ENCODE measurements at places on chromosomes 1 and 21.
A peak's percentile ranks its signal among the peaks of the same experiment; 100 is the strongest.

DNA sequence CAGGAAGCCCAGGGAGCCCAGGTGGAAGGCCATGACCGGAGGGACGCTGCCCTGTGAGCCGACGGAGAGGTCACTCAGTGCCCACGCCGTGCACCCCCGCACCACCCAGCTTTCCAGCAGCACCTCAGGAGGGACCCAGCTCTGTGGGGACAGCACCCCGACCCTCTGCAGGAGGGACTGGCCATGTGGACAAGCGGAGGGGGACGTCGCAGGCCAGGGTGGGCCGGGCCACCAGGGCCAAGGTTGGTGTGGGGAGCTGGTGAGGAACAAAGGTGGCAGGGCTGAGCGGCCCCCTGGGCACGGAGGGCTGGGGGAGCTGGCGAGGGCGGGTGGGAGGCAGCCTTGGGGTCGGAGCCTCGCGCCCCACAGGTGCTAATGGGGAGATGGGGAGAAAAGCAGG, 22.8 kb downstream of the NADK start:
- DNase-seq = no peak

DNA sequence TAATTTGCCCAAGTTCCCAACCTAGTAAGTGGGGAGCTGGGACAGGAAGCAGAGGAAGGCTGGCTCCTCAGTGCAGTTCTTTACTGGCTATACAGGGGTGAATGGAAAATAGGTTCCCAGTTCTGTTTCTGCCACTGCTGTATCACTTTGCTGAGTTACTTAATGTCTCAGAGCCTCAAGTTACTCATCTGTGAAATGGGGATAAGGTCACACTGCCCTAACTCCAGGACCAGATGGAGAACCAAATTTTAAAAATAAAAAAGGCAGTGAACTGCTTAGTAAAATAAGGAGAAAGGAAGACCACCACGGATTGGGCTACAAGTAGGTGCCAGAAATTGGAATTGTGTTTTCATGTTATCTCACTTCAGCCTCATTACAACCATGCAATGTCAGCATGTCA, 147.8 kb downstream of the OMA1 start:
- no peak for DNase-seq

- no peak for DNase-seq
Measured at GRCh38 chr1:159056069-159056698, 20.4 kb downstream of the AIM2 start.

DNA sequence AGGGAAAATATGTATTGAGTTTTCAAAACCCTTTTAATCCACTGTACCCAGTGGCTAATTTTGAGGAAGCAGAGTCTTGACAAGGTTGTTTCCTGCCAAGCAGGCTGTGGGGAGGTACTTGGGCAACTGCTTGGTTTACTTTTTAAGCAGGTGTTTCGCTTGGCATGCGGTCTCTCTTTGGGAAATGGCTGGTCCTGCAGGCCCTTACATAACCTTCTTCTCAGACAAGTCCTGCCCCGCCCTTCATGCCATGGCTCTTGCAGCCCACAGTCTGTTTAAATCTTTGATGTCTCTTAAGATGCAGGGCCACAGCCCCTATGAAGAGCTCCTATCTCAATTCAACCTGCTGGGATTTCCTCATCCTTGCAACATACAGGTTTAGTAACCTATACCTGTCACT, 36.0 kb upstream of the ABCD3 start:
- DNase-seq = no peak

DNA sequence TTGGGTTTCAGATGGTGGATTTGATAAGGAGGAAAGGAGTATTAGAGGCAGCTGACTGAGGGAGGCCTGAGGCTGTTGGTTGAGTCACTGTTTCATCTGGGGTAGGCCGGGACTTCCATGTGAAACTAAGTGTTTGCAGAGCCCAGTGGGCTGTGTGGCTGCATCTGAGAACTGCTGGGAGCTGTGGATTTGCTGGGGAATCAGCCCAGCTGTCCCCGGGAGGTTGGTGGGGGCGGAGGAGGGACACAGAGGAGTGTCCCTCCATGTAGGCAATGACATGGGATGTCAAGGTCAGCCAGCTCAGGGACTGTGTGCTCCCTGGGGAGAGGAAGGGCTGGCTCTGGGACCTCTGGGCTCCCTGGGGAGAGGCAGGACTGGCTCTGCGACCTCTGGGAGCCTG, 36.4 kb downstream of the SLC2A7 start:
- no peak for DNase-seq

- DNase-seq = no peak
Measured at GRCh38 chr1:227805606-227806197, 9.8 kb upstream of the PRSS38 start.

- no peak for DNase-seq
Measured at GRCh38 chr1:65045022-65045817, 78.9 kb upstream of the JAK1 start.

GRCh38 chr1:187313115-187313514, 484.4 kb downstream of the PLA2G4A start:
- no peak for DNase-seq

DNA sequence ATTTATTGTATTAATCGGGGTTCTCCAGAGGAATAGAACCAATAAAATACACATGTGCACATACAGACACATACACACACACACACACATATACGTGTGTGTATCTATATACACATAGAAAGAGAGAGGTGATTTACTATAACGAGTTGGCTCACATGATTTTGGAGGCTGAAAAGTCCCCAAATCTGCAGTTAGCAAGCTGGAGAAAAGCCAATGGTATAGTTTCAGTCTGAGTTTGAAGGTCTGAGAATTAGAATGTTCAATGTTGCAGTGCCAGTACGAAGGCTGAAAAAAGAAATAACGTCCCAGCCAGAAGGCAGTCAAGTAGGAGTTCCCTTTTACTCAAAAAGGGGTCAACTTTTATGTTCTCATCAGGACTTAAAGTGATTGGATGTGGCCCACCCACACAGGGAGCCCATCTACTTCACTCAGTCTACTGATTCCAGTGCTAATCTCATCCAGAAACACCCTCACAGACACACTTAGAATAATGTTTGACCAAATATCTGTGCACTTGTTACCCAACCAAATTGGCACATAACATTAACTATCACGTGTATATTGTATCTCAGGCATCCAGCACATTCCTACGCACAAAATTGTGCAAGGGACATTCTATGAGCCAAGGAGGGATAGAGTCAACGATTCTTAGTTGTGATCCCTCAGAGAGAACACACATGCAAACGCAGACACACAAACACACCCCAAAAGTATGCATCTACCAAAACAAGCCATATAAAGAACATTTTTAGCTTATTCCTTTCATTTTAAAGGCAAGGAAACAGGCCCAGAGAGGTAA, 195.5 kb upstream of the DUSP10 start:
- DNase-seq = no peak

- no peak for DNase-seq
Measured at GRCh38 chr1:10761503-10762152, 34.8 kb downstream of the CASZ1 start.

DNA sequence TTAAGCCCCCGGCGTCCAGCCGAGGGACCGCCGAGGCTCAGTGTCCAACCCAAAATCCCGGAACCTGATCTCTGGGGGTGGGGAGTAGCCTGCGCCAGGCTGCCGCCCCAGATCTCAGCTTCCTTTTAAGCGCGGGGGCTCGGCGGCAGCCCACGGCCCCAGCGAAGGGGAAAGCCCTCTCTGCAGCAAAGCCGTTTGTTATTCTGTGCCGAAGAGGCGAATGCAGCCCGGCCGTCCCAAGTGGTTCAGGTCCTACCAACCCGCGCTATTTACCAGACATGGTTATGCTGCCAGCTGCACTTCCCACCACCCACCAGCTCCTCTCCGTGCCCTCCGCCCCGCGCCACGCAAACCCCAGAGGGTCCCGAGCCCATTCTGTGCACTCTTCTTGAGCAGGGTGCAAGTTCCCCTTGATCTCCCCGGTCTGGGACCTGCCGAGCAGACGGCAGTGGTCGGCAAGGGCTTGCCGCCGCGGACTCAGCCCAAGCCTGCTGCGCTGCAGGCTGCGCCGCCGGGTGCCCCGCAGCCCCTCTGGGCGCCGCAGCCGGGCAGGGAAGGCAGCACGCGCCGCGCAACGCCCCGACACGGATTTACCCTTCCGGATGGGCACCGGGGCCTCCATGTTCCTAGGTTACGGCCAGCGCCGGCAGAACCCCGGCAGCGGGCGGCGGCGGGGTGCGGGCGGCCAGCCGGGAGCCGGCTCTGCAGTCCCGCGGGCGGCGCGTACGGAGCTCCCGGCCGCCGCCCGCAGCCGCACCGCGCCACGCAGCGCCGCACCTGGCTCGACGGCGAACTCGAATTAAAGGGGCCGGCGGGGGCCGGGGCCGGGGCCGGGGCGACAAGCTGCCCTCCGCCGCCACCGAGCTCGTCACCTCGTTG, 738 bp upstream of the KCNA2 start:
- DNase-seq = peak; percentile 55

- no peak for DNase-seq
Measured at GRCh38 chr1:165632152-165632469, 1.1 kb downstream of the MGST3 start.

- no peak for DNase-seq
Measured at GRCh38 chr1:3072391-3073185, 3.6 kb downstream of the PRDM16 start.

- no peak for DNase-seq
Measured at GRCh38 chr1:217403026-217403720, 227.7 kb downstream of the GPATCH2 start.

DNA sequence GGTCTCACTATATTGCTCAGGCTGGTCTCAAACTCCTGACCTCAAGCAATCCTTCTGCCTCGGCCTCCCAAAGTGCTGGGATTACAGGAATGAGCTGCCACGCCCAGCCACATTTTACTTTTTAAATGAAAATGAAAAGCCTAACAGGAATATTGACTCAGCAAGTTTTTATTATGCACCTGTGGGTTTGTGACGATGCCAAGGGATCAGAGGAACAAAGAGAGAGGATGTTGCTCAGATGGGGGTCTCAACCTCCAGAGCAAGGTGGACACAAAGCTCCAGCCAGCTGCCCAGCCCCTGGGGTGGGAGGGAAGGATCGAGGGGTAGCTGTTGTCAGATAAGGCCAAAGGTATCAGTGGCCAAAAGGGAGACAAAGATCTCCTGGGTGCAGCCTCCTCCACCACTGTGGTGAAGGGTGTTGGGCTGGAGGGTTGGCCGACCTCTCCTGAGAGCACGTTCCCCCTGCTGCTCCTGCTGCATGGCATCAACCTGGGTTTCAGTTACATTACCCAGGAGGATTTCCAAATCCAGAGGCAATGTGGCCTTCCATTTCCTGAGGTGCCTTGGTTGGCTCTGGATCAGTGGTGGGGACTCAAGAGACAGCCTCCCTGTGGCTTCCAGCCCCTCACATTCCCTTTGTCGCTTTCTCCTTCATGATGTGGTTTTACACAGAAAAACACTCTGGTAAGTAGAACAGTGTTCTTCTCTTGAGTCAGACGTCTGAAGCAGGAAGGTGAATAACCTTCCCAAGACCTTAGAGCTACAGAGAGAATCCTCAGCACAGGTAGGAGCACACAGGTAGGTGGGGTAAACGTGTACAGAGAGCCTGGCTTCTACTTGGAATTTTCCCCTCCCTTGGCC, 34.2 kb downstream of the ZNF496 start:
- no peak for DNase-seq

- peak; percentile 31 for DNase-seq
Measured at GRCh38 chr1:183472488-183473216, at the start of gene SMG7. Gene SMG7, plus strand, starts transcription at chr1:183472499. Its CDS starts 122 bp downstream, at chr1:183472621.

GRCh38 chr1:25342846-25343245, 4.7 kb downstream of the TMEM50A start:
- no peak for DNase-seq

- DNase-seq = peak; percentile 25
Measured at GRCh38 chr1:44617703-44618029, 56.6 kb downstream of the TMEM53 start.

DNA sequence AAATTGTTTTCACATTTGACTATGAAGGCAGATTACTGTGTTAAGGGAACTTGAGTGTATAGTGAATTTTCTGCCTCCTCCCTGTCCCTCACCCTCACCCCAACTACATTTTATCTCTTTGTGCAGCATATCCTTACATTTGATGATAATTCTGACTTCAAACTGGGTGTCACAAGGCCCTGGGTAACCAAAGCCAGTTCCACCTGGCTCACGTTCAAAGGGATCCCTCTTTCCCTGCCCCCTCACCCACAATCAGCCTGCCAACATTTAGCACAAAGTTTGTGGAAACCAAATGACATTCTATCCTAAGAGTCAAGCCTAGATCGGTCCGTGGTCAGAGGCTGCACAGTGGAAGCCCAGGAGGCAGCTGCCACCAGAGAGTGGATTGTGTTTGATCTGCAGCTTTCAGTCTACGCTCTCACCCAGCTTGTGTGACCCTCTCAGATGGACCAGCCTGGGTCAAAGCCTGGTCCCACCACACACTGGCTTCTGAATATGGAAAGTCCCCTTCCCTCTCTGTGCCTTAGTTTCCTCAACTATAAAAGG, 10.3 kb downstream of the KIAA0040 start:
- DNase-seq = no peak

DNA sequence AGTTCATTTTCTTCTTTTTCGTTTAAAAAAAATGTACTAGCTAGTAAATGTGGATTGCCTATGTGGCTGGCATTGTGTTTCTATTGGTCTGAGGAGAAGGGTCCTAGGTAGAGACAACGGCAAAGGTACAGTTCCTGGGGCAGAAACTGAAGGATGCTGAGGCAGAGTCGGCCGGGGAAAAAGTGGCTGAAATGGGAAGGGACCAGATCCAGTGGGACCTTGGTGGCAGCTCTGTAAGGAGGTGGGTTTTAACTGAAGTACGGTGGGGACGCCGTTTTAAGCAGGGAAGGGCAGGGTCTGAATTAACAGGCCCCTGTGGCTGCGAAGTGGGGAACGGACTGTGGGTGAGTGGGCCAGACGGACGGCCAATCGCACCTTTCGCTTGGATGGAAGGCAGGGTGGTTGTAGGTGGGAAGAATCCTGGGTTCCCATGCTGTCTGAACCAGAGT, 420 bp upstream of the VPS13D start:
- DNase-seq = no peak

GRCh38 chr1:59458884-59459283, 162.0 kb downstream of the FGGY start:
- no peak for DNase-seq

GRCh38 chr1:158286941-158287346, 2.8 kb upstream of the CD1C start:
- DNase-seq = peak; percentile 8

GRCh38 chr1:84724128-84724860, 34.0 kb upstream of the SSX2IP start:
- DNase-seq = peak; percentile 42

- DNase-seq = no peak
Measured at GRCh38 chr1:76408303-76408702, 333.8 kb downstream of the ST6GALNAC3 start.

DNA sequence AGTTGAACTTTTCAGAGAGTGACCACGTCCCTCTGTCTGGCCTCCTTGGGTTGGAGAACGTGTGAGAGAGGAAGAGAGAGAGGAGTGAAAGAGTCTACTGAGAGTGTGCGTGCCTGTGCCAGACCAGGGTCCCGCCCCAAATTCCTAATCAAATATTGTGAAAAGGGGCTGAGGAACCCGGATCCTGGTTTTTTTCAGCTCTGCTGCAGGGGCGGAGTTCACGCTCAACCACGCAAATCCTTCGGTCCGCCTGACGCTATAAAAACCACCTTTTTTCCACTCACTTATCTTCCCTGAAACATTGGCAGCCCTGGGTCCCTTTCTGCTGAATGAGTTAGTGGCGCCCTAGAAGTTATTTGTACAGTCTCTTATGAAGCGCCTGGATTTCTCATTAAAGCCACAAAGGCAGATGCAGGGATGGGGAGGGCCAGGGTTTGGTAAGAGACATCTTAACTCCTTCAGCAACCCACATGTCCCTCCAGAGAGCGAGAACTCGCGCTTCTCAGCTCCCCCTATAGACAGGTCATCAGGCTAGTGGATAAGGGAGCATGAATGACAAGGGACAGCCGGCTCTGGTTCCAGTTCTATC, at the start of gene FMOD:
Gene FMOD, minus strand, starts transcription at position 86 of the 589 bp plus-strand sequence. CDS start 2,852 bp downstream, outside the sequence.
- peak; percentile 41 for DNase-seq
